ENCODE measurements at places on chromosomes 16 and 17.

- DNase-seq, result no peak
These were observed 12.4 kb downstream of the TENT4B start for GRCh38 chr16:50165473-50165872.

GRCh38 chr16:88743693-88744576 is 37.6 kb downstream of the CTU2 start:
- peak; percentile 0 for DNase-seq

DNA sequence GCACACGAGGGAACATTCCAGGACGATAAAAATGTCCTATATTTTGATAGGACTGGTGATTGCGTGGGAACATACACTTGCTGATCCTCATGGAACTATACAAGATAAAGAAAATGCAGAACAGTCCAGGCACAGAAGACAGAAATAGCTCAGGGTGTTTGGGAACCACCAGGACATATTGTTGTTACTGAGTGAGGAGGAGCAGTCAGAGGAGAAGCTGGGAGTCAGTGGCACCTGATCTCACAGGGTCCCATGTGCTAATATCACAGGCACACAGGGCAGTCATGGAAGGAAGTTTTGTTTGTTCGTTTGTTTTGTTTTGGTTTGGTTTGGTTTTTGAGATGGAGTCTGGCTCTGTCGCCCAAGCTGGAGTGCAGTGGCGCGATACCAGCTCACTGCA is 5.7 kb downstream of the PLD2 start:
- DNase-seq, result no peak

- no peak for DNase-seq
These were observed 4.1 kb downstream of the HS3ST6 start for GRCh38 chr16:1914084-1914608.

DNA sequence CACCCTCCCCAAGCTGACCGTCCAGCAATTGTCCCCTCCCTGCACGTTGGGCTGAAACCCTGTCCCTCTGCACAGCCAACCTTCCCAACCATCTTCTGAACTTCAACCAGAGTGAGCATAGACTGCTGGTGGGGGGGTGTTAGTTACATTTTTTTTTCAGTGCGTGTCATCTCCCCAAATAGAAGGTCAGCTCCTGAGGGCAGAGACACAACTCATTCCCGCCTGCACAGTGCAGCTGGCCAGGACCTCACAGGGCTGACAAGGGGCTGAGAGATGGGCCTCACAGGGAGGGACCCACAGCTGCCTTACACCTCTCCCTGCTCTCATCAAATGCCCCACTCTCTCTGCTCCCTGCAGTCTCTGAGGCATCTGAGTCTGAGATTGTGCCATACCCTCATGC is 8.4 kb downstream of the SRL start:
- no peak for DNase-seq

- DNase-seq, result peak; percentile 86
These were observed 519 bp downstream of the DDX5 start for GRCh38 chr17:64505340-64506200.

GRCh38 chr17:30414486-30414885 is 35.8 kb downstream of the CPD start:
- no peak for DNase-seq

DNA sequence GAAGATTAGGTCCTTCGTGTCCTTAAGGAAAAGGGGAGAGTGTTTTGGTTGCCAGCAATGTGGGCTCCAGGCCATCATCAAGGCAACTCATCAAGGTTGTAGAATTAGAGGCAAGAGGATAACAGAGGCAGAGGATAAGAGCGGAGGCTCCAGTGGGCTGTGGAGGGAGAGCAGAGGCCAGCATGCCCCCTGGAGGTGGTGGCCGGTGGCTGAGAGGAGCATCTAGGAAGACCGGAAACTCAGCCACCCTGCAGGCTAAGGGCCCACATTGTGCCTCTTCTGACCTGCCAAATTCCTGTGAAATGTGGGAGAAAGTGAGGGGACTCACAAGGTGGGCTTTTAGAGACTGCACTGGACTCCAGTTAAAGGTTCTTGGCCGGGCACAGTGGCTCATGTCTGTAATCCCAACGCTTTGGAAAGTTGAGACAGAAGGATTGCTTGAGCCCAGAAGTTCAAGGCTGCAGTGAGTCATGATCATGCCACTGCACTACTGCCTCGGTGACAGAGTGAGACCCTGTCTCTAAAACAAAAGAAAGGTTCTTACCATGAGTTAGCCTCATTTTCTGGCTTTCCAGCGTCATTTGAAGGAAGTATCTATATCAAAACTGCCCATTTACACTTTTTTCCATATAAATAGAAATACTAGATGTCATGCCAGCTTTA is 62.7 kb upstream of the ADORA2B start:
- no peak for DNase-seq

DNA sequence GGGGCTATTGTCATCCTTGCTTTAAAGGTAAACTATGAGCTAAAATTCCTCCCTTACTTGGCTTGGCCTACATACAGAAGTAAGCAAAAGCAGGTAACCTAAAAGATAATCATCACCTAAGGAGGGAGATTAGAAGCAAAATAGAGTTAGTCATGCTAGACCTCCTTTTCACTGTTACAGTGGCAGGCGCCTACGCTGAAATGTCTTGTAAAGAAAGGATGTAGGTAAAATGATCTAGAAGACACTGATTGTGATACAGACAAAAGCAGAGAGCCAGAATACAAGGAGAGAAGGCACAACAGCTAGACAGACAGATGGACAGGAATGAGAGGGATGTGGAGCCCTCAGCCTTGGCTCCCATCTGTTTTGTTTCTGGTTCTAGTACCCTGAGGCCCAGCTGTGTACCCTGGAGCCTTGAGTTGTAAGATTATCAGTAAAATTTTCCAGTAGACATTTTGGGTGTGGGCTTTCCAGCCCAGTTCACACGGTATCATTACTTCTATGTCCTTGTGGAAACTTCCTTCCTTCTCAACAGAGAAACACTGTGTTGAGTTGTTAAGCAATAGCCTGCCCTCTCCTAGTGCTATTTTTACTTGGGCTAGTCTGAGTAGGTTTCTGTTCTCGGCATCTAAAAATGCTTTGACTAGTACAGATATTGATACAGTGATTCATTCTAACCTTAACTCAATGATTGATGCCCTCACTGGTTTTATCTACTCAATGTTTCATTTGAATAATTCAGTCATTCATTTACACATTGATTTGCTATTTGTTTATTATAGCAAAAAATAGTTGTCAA is 7.7 kb upstream of the C16orf78 start:
- DNase-seq, result no peak

DNA sequence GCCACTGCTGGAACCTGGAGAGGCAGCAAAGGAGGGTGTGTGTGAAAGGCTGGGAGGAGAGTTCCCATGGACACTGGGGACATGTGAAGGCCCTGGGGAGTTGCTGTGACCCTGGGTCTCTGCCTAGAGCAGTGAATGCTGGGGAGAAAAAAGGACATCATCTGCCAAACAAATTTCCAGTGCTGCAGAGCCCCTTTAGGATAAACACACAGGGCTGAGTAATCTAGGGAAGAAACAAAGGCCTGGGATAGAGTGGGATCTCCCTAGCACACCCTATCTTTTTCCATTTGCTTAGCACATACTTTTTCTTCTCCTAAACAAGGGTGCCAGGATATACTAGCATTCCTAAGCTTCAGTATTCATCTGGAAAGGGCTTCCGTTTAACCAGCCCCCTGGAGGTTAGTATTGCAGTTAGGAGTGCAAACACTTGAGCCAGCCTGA is 3.3 kb upstream of the HIGD1B start:
- no peak for DNase-seq

- DNase-seq, result no peak
These were observed 291.9 kb upstream of the N4BP1 start for GRCh38 chr16:48901712-48902374.

GRCh38 chr17:38459567-38459966 is 31.3 kb downstream of the ARHGAP23 start:
- no peak for DNase-seq

GRCh38 chr17:59641799-59642484 is 22.2 kb downstream of the CLTC start:
- DNase-seq, result no peak

Measured in NCI-H2227 treated with DMSO at 0.1 percent for 48 hours (cell line).